Adrenal gland (tissue), 19 donors: ENCODE measurements at places on chromosomes 7 and 10. TPM values are rescaled to one million over a fixed set of nuclear protein-coding genes. Genes with fewer than 3 reads are reported as not detected.

OR2A5 gene
- total RNA-seq, result not detected

PLEKHS1 gene
- not detected for total RNA-seq

OPN1SW gene
- not detected for total RNA-seq

CPVL gene
- 53.5 TPM for total RNA-seq

NPY4R2 gene
- not detected for total RNA-seq

SYT15 gene
- total RNA-seq, result 2.1 TPM

SCIN gene
- 0.69 TPM for total RNA-seq

- DNase-seq, result no peak
These were observed 12.7 kb upstream of the CACUL1 start for GRCh38 chr10:118767297-118768040.

- no peak for DNase-seq
These were observed 27.0 kb upstream of the TMEM26 start for GRCh38 chr10:61480208-61480607.

- DNase-seq, result no peak
These were observed 21.2 kb downstream of the CEP41 start for GRCh38 chr7:130419658-130420057.

- no peak for DNase-seq
These were observed 29.4 kb downstream of the CLRN3 start for GRCh38 chr10:127863231-127863825.

- DNase-seq, result no peak
These were observed 8.2 kb downstream of the MTG1 start for GRCh38 chr10:133401981-133402725.

- no peak for DNase-seq
These were observed 115.6 kb upstream of the SHH start for GRCh38 chr7:155927905-155928304.

- DNase-seq, result no peak
These were observed 80.6 kb downstream of the ARHGAP21 start for GRCh38 chr10:24642921-24643678.

GRCh38 chr10:12716042-12716441, 285.5 kb downstream of the CCDC3 start:
- no peak for DNase-seq

- DNase-seq, result no peak
These were observed 77.0 kb downstream of the ARL4A start for GRCh38 chr7:12764458-12764891.

- no peak for DNase-seq
These were observed 11.1 kb downstream of the PKD1L1 start for GRCh38 chr7:47937065-47937687.

GRCh38 chr7:108653526-108653925, 83.9 kb downstream of the DNAJB9 start:
- no peak for DNase-seq

DNA sequence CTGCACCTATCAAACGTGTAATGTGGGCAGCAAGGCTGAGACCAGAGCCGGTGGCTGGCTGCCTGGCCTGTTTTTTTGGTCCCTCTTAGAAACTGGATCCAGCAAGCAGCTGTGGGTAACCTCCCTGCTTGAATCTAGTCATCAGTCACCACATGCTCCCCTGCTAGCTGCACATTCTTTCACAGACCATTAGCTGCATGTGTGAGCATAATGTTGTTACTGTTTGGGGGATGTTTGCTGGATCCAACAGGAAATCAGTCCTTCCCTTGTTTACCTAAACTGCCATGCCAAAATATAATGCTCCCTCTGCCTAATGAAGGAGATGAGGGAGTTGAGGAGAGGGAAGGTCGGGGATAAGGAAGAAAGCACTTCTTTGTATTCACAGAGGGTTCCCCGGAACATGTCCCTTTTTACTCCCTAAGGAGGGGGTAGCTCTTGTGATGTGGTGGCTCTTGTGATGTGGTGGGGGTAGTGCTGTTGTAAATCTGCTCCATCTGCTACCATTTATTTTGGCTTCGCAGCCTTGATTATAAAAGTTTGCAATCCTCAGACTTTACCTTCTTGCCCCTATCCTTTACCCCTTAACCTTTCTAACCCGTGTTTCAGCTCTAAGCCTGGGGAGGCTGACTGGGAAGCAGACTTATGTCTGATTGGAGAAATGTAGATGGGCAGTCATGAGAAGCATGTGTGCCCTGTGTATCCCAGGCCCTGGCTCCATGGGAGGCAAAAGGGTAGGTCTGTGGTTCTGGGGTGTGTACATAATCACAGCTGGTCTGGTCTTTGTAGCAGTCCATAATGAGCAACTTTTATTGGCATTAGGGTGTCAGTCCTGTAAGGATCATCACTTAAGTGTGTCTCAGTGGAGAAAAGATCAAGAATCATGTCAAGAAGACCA, 20.8 kb downstream of the LOXL4 start:
- no peak for DNase-seq
